Neural crest cell (in vitro differentiated cells): ENCODE measurements at places on chromosomes 1 and 21. TPM values are rescaled to one million over a fixed set of nuclear protein-coding genes. Genes with fewer than 3 reads are reported as not detected.

DNA sequence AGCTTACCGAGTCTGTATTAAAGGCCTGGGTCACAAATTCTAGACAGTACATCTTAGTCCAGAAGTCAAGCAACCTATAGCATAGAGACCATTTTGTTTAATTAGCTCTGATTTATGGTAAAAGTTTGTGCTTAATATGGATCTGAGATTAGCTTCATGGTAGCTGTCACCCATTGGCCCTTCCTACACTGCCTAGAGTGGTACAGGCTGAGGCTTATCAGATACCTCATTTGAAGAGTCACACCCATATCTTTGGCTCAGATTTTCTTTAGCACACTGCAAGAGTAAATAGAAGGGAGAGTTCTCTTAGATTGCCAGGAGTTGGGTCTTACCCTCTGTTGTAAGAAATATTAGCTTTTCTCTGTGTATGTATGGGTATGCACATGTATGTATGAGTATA lies 3.6 kb downstream of the AK4 start:
- no peaks in the 10 kb centered on the region for H3K36me3 ChIP-seq
- no peak for DNase-seq

OR2L13 gene
- total RNA-seq: not detected in 2 replicates

DNA sequence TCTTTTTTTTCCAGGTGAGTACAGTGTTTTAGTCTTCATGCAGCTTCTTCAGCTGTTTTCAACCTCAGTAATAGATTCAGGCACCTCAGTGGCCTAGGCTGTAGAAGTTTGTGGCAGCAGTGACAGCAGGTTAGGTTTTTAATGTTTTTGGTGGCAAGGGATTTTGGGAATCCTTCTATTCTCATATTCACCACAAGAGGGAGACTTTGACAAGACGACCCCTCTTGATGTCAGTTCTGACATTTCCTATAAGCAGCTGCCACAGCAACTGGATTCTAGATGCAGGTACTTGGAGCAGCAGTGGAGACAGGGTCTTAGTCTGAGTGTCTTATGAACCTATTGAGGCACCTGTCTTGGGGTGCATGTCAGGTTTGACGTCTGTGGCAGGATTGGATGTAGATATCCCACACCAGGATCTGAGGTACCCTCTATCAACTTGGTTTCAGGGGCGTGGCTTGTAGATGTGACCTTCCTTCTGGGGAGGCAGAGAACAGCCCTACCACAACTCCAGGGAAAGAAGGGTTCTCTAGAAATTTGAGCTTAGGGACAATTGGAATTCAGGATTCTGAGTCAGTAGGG lies 1104.2 kb upstream of the TMPRSS15 start:
- DNase-seq: no peak
- H3K36me3 ChIP-seq: no peaks in the 10 kb centered on the region
- H3K4me1 ChIP-seq: peaks cover 4% of the 10 kb centered on the region
- no peak overlapping the region for H3K27ac ChIP-seq
- no peak overlapping the region for H3K4me3 ChIP-seq

ERG gene
- 0.19 and 0.61 TPM in 2 replicates for total RNA-seq
